SJSA1 (cell line): ENCODE measurements at places on chromosomes 13 and 19.

DNA sequence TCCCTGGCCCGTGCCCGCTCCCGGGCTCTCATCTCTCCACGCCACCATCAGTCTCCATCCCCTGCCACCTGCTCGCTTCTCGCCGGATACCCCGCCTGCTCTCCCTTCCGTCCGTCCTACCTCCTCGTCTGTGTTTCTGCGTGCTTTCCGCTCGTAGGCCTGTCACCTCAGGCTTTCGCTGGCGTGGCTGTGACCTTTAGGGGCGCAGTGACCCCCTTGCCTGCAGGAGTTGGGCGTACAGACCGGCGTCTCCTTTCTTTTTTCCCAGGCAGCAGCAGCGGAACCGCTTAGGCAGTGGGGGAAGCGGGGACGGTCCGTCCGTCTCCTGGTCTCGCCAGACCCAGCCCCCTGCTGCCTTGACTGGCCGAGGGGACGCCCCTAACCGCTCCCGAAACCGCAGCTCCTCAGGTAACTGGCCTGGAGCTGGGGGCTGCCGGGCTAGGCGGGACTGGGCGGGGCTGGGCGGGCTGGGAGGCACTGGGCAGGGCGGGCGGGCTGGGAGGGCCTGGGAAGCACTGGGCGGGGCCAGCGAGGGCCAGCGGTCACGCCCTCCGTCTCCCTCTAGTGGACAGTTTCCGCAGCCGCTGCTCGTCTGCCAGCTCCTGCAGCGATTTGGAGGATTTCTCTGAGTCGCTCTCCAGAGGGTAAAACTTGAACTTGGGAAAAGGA, 6.3 kb downstream of the PGLYRP1 start:
- peak; percentile 59 for DNase-seq

DNA sequence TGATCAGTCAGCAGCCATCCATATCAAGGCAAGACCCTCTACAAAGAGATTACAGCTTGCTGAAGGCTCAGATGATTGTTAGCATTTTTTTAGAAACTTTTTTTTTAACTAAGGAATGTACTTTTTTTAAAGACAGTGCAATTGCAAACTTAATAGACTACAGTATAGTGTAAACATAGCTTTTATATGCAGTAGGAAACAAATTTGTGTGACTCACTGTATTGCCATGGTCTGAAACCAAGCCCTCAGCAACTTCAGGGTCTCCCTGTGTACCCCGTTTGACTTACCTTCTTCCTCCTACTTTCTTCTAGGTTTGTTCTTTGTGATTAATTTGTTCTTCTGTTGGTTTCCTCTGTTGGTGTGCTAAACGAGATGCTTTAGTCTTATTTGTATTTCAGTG, 93.0 kb upstream of the TEX29 start:
- DNase-seq: no peak

- DNase-seq: no peak
These were observed 9.1 kb upstream of the ERVK3-1 start for GRCh38 chr19:58296104-58296503.

DNA sequence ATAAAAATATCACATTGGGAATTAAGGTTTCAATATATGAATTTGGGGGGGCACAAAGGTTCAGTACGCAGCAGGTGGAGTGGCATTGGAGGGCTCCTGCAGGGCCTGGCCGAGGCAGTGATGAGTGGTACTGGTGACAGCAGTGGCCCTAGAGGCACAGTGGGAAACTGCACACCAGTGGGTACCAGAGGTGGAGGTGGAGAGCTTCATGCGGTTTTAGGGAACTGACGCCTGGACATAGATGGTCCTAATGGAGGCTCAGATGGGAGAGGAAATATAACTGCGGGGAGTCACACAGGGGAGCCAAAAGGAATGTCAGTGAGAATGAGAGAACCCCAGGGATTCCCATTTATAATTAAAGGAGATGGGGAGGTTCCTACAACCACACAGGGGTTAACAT, 156.2 kb downstream of the COG6 start:
- DNase-seq: no peak

DNA sequence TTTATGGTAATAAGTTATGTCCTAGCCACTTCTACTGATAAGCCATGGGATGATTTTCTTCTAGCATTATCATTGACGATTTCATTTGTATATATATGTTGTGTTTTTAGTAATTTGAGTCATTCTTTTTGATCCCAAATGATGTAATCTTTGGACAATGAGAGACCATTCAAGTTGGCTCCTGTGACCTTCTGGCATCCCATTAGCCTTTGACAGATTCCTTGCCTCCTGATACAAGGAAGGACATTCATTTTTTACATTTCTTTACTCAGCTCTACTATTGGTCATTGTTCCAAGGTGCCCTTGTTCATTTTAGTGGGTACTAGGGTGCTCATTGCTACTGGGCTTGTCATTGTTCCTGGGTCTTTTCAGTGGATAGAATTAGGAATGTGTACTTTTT, 35.3 kb upstream of the MYCBP2 start:
- DNase-seq: no peak

DNA sequence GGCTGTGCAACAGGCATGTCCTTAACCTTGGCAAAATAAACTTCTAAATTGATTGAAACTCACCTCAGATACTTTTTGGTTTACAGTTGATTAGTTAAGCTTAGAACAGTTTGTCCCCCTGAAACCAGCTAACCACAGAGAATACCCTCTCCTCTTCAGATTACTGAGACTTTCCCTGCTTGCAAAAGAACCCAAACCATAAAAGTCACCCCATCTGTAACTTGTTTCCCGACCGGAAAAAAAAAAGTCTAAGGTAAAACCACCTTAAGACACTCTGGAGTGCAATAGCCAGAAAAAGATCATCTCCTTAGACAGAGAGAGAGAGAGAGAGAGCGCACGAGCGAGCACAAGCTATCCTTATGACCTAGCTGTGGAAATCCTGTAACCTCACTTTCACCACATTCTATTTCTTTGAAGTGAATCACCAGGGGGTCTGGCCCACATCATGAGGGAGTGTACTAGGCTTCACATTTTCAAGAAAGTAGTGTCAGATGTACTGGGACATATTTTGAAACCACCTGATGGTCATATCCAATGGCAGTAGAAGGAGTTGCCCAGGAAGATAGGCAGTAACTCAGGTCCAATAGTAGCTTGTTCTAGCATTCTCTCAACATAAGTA, 11.1 kb upstream of the GTF2F2 start:
- DNase-seq: no peak

GRCh38 chr19:18287836-18288772, 6.7 kb upstream of the JUND start:
- no peak for DNase-seq

- DNase-seq: no peak
These were observed at the start of gene S1PR5 for GRCh38 chr19:10517361-10517759. TSS of gene S1PR5 (minus strand) at chr19:10517447. CDS start at chr19:10515011, 2,436 bp downstream.

- DNase-seq: no peak
These were observed 13.9 kb downstream of the APLP1 start for GRCh38 chr19:35882114-35882832.

- peak; percentile 58 for DNase-seq
These were observed 75.3 kb downstream of the TEX29 start for GRCh38 chr13:111395511-111396393.

GRCh38 chr19:9862938-9863337, 27.8 kb downstream of the PIN1 start:
- DNase-seq: no peak
